ENCODE measurements at places on chromosomes 4 and X.
A peak's percentile ranks its signal among the peaks of the same experiment; 100 is the strongest.

GRCh38 chr4:6596948-6597347 lies 22.0 kb downstream of the MAN2B2 start:
- no peaks in the 10 kb centered on the region for H3K27me3 ChIP-seq
- H3K36me3 ChIP-seq, result peaks cover 4% of the 10 kb centered on the region
- no peak for DNase-seq
- no peaks in the 10 kb centered on the region for H3K4me1 ChIP-seq

- no peaks in the 10 kb centered on the region for H3K27me3 ChIP-seq
- no peak overlapping the region for H3K4me3 ChIP-seq
- peaks cover 1% of the 10 kb centered on the region for H3K36me3 ChIP-seq
- DNase-seq, result no peak
Observed at GRCh38 chr4:84887824-84888223, 78.7 kb downstream of the WDFY3 start.

DNA sequence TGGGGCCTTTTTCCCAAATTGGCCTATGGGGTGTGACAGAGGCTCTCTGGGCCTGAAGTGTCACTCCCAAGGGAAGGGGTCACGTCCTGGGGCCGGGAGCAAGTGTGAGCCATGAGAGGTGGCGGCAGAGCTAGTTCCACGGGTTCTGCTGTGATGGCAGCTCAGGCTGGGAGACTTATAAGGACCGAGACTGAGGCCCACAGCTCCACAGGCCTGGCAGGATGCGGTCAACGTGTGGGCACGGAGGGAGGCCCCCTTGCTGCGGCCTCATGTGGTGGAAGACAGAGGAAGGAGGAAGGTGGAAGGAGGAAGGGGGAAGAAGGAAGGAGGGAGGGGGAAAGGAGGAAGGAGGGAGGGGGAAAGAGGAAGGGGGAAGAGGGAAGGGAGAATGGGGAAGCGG lies 7.2 kb upstream of the CPLX1 start:
- H3K4me1 ChIP-seq, result no peaks in the 10 kb centered on the region
- no peak overlapping the region for H3K27ac ChIP-seq
- H3K4me3 ChIP-seq, result no peak overlapping the region
- H3K36me3 ChIP-seq, result no peaks in the 10 kb centered on the region
- H3K27me3 ChIP-seq, result no peaks in the 10 kb centered on the region

DNA sequence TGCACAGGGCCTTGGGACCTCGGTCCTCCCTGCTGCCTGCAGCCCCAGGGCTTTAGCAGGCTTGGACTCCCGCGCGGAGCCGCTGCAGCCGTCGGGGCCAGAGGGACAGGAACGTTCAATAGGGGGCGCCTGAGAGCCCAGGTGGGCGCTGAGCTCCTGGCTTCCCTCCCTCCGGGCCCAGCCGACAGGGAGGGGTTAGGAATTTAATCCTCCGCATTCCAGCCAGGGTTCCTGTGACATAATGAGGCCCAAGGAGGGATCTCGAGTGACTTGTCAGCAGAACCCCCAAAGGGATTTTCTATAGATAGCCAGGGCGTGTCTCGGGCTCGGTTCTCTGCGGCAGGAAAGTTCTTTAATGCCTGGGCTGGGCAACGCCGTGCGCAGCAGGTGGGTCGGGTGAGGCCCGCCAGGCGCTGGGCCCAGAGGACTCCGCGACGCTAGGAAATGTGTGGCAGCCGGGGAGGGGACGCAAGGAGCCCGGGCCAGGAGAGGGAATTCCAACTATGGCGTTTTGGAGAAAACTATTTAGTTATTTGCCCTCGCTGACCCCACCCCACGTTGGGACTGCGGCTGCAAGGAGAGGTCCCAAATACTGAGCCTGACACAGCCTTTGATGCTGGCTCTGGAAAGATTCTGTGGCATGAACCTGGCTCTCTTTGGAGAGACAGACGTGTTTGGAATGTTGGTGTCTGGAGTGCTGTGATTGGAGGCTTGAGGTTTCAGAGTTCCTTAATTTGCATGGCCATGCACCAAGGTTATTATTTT lies 285.2 kb upstream of the GATB start:
- H3K27me3 ChIP-seq, result no peaks in the 10 kb centered on the region
- DNase-seq, result peak; percentile 94
- H3K4me3 ChIP-seq, result peak overlapping the region; percentile 68

DNA sequence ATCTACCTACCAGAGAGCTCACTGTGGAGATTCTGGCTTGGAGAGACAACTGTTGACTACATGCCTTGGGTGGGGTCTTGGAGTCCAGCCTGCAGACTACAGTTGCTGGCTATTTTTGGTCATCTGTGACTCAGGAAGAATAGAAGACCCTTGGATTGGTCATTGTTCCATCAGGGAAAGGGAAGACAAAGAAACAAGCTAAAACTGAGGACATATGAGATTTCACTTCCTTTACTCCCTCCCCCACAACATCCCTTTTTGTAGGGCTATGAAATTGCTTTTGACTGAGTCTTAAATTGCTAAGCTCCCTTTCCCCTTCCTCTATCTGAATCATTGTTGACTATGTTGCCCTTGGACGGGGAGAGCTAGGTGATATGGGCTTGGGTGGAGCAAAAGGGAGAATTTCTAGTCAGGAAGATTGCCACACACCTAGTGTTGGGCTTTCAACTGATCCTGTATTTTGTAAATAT lies 11.7 kb downstream of the MSN start:
- no peaks in the 10 kb centered on the region for H3K4me1 ChIP-seq
- no peak for DNase-seq
- H3K27me3 ChIP-seq, result no peaks in the 10 kb centered on the region
- peaks cover 11% of the 10 kb centered on the region for H3K36me3 ChIP-seq
- H3K27ac ChIP-seq, result no peak overlapping the region

- H3K27ac ChIP-seq, result no peak overlapping the region
- no peaks in the 10 kb centered on the region for H3K4me1 ChIP-seq
- no peak overlapping the region for H3K4me3 ChIP-seq
- H3K36me3 ChIP-seq, result no peaks in the 10 kb centered on the region
- peak; percentile 34 for DNase-seq
Observed at GRCh38 chr4:71195924-71196323, 142.9 kb upstream of the SLC4A4 start.

DNA sequence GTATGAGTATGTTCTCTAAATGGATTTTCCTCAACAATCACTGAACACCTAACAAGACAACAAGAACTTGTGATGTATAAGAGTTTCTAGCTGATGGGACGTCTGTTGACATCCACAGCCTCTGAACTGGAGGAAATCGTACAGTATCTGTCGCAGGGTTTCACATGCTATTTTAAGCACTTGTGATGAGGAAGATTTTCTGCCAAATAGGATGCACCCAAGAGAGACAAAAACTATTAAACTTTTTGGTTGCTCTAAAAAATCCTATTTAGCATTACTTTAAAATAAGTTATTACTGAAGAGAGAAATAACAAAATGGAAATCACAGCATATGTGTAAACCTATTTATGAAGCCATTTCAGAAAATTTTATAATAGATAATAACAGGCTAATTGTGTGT lies 356.1 kb upstream of the SLC7A11 start:
- H3K27ac ChIP-seq, result no peak overlapping the region
- H3K4me1 ChIP-seq, result no peaks in the 10 kb centered on the region
- DNase-seq, result no peak
- 0 out of 2 replicates have a peak, but pooled peaks cover 7% of the 10 kb centered on the region for H3K36me3 ChIP-seq

GRCh38 chr4:136412708-136413107 lies 1119.6 kb downstream of the PCDH18 start:
- H3K36me3 ChIP-seq, result no peaks in the 10 kb centered on the region
- H3K27ac ChIP-seq, result no peak overlapping the region
- no peak for DNase-seq
- no peaks in the 10 kb centered on the region for H3K4me1 ChIP-seq

GRCh38 chrX:40152741-40153344 lies 55.1 kb upstream of the BCOR start:
- no peak overlapping the region for H3K27ac ChIP-seq
- peak overlapping the region; percentile 77 for H3K4me3 ChIP-seq
- H3K4me1 ChIP-seq, result peaks cover 9% of the 10 kb centered on the region
- H3K27me3 ChIP-seq, result peaks cover 55% of the 10 kb centered on the region
- peak; percentile 60 for DNase-seq

DNA sequence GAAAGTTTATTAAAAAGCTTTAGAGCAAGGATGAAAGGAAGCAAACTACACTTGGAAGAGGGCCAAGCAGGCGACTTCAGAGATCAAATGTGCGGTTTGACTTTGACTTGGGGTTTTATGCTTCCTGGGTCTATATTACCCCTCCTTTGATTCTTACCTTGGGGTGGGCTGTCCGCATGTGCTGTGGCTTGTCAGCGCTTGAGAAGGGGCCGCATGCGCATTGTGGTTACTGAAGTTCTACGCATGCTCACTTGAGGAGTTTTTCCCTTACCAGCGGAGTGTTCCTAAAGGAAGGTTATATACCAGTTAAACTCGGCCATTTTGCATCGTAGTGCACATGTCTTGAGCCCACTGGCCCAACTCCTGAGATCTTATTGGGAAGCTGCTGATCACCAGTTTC lies 9.9 kb downstream of the ZNF157 start:
- peaks cover 8% of the 10 kb centered on the region for H3K36me3 ChIP-seq
- peaks cover 4% of the 10 kb centered on the region for H3K4me1 ChIP-seq
- no peak overlapping the region for H3K27ac ChIP-seq
- no peaks in the 10 kb centered on the region for H3K27me3 ChIP-seq
- H3K4me3 ChIP-seq, result no peak overlapping the region
- DNase-seq, result no peak

- DNase-seq, result no peak
- H3K36me3 ChIP-seq, result no peaks in the 10 kb centered on the region
- no peaks in the 10 kb centered on the region for H3K27me3 ChIP-seq
- no peaks in the 10 kb centered on the region for H3K4me1 ChIP-seq
Observed at GRCh38 chr4:54197926-54198325, 31.2 kb upstream of the PDGFRA start.
